ENCODE measurements at places on chromosomes 2 and 18.

DNA sequence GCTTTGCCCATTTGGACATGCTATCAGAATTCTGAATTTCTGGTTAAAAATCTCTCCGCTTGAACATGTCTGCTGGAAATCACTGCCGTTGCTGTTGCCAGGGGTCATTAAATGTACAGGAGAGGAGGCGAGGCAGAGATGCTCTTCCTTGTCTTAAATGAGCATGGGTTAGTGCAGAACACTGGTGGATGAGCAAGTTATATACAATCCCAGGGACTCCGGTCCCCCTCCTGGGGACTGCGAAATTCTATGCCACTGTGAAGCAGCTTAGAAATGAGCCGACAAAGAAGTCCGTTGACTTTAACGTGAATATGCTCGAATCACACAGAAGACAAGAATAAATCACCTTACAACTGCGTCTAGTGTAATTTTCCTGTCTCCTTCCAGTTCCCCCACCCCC lies 95.1 kb upstream of the KLHL14 start:
- no peak for DNase-seq

DNA sequence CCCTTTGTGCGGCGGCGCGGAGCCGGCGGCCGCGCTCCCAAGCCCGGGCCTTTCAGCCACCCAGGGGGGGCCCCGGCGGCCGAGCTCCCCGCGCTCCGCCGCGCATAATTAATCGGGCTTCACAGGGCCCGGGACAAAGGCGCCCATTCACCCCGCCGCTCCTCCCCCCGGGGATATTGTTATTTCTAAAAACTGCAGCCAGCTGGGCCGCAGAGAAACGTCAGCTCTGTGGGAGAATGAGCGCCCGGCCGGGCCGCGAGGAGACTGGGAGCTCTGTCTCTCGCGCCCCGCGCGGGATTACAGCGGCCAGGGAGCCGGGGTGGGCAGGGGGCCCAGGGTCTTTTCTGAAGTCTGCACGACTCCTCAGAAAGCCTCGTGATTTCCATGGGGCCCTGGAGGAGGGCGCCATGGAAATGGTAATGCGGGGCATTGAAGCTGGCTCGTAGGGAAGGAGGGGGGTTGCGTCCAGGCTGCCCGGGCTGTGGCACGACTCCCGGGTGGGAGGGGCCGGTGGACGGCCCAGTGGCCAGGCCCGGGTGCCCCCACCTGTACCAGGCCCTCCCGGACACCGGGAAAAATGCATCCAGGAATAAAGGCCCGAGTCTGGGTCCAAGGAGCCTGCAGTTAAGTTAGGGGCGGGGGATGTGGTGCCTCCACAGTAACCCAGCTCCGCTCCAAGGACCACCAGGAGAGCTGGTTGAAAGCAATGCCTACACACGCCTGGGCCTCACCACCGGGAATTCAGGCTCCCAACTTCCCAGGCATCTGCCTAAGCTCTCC lies 125.3 kb downstream of the ZFP36L2 start:
- DNase-seq, result peak; percentile 44

DNA sequence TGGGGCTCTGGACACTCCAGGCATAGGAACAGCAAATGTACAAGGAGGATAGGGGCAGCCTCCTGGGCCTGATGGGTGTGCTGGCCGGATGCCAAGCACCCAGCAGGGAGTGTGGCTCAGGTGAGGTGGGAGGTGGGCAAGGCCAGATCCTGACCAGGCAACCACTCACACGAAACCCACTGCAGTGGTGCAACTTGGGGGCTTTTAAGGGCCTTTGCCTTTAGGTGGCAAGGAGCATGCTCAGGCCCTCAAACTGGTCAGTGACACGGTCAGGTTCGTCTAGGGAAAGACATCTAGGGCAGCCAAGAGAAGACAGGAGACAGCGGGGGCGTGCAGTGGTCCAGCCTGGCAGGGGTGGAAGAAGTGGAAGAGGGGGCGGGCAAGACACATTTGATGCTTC lies 18.4 kb upstream of the TEX51 start:
- DNase-seq, result no peak

DNA sequence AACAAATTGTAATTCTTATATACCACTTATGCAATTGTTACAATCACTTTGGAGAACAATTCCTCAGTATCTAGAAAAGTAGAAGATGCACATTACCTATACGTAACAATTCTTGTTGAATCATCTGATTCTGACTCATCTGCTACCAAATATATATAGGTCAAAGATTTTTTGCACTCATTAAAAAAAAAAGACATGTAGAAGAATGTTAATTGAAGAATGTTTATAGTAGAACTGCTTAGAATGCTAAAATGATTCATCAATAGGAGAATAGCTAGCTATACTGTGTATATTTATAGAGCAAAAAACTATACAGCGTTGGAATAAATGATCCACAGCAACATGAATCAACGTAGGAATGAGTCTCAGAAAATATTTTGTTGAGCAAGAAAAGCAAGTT lies 29.5 kb upstream of the STAT1 start:
- DNase-seq, result no peak

- DNase-seq, result no peak
These were observed 37.4 kb downstream of the NPAS2 start for GRCh38 chr2:100857341-100857740.

GRCh38 chr2:161979490-161979889 lies 94.5 kb downstream of the DPP4 start:
- DNase-seq, result no peak

GRCh38 chr2:188676010-188676400 lies 298.2 kb upstream of the COL3A1 start:
- DNase-seq, result no peak

GRCh38 chr18:9860682-9861081 lies 25.1 kb upstream of the TXNDC2 start:
- no peak for DNase-seq

DNA sequence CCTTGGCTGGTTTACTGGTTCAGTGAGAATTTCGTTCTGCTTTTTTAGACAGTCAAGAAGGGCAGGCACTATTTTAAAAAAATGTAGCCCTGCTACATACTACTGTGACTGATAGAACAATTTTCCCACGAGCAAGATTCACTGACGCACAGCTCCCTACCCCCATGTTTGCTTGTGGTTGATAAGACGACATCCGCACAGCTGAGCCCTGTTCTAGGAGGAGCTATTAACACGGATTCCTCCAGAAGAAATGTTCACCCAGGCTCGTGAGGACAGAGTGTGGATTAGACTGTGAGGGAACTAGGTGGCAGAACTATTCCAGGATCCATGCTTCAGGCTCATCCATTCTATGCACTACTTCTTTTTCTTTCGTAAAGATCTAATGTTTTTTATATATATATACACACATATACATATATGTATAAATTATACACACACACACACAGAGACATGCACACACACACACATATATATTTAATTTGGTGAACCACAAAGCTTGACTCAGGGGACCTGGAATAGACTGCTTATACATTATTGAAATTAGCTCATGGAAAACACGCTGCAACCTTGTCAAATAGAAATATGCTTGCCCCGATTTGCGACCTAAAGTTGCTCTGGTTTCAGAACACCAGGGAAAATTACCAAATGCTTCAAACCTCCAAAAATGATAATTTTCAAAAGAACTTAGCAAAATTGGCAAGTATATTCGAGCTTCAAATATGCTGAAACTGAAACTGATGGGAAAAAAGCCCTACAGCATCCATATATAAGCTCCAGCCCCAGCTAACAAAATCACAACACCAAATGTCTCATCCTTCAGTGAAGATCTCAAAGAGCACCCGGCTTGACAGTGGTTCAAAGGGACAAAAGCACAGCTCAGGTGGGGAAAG lies 370.4 kb downstream of the SOCS6 start:
- DNase-seq, result no peak

GRCh38 chr18:33201509-33201926 lies 239.0 kb downstream of the CCDC178 start:
- peak; percentile 48 for DNase-seq

DNA sequence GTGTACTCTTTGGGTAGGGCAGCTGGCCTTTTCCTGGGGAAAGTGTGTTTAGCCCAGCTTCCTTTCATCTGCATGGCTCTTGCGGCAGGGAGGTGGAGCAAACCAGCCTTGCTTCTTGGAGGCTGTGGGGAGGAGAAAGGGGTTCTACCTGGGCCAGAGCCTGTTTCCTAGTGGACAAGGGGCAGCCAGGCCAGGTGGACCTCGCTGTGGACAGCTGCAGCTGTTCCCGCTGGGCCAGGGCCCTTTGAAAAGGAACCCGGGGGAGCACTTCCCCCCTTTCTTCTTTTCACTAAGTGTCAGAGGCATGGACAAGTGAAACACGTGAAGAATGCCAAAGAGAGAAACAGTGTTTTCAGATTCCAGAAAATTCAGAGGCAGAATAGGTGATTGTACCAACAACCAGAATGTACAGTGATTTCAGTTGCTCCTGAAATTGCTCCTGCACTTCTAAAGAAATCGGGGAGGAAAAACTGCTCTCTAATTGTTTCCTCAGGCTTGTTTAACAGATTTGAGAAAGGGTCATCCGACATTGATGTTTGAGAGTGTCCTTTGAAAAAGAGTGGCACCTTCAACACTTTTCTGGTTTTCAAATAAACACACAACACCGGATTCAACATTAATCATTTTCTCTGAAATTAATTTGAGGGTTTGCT lies 3.9 kb downstream of the GLI2 start:
- DNase-seq, result no peak

GRCh38 chr2:11652553-11652952 lies 17.4 kb downstream of the NTSR2 start:
- DNase-seq, result no peak

GRCh38 chr2:151423760-151424159 lies 14.1 kb downstream of the RIF1 start:
- peak; percentile 12 for DNase-seq

DNA sequence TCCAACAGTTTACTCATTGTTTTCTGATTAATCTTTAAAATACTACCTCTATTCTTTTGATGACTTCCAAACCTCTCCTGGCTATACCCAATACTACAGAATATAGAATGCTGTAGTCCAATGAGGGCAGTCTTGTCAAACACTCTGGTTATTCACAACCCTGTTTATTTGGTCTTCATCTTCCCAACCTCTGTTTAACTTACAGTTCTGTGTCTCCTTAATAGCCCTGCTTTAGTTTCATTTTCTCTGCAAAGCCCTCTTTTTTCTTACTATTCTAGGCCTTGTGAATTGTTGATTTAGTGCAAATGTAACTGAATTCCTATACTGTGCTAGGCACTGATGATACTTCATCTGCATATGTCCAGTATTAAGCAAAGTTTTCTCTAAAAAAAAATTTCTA lies 40.0 kb downstream of the ACVR2A start:
- DNase-seq, result no peak

DNA sequence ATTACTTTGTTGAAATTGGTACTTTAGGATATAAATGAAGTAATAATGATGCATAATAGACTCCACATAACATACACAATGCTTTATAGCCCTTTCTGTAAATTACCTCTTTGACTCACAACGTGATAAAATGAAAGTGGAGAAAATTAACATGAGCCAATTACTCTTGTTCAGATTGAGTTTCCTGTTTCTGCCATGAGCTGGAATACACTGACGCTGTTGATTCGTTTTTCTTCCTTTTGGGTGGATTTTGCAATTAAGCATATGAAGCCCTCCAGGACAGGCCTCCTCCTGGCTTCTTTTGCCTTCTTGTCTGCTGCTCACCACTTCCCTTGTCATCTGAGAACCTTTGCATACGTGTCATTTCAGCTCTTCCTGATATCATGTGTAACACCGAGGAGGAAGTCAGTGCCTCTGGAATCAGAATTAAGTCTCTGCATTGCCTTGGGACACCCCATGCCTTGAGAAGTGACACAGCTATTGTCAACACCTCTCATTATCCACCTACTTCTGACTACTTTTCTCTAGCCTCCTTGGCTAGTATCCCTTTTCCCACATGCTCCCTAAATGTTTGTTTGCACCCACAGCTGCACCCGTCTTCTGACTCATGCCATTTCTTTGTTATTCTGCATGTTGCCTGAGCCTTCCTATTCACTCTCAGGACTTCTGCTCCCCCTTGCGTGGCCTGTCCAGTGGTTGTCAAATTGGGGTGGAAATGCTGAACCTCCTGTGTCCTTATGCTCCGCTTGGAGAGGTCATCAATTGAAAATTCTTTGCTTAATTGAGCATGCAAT lies 134.1 kb downstream of the FMNL2 start:
- peak; percentile 62 for DNase-seq

DNA sequence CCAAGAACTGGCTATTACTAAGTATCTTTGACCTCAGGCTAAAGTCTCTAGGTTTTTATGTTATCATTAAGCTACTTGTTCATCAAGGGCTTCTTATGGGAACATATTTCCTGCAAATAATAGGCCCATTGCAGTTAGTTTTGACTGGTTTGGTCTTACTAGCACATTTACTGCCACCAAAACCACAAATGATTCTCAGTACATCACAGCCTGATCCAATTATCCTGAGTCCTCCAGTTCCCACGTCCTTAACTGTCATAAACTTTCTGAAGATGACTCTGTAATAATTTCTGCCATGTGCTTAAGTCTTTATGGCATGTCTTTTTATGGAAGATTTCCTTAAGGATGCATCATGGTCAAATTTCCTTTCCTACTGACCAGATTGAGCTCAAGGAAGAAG lies 123.3 kb upstream of the TANK start:
- no peak for DNase-seq

GRCh38 chr2:147204102-147204501 lies 640.7 kb upstream of the ACVR2A start:
- peak; percentile 90 for DNase-seq

- DNase-seq, result no peak
These were observed 7.1 kb downstream of the RBM45 start for GRCh38 chr2:178119179-178119922.

GRCh38 chr2:3399381-3399780 lies 19.9 kb downstream of the TRAPPC12 start:
- DNase-seq, result no peak

DNA sequence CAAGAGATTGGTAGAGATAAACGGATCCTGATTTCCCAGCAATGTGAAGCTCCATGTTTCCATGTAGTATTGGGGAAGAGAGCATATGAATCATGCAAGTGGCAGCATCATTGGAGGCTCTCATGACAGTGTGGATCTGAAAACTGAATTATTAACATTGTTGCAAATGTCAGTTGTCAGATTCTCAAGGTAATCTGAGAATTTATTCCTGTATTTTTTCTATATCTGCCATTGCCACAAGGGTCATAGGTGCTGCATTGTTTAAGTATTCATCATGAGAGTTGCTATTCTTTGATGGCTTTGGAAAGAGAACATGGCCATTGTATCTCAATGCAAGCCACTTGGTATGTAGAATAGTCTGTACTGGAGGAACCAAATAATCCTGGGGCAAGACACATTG lies 1217.0 kb upstream of the ZEB2 start:
- no peak for DNase-seq

GRCh38 chr2:2688254-2688653 lies 357.2 kb upstream of the MYT1L start:
- no peak for DNase-seq

All from kidney tubule cell (primary cell).